Vein endothelial cell (primary cell): ENCODE measurements at places on chromosomes 5 and 9. TPM values are rescaled to one million over a fixed set of nuclear protein-coding genes. Genes with fewer than 3 reads are reported as not detected.

MOB3B gene
- 0.48 and 0.65 TPM in 2 replicates for total RNA-seq

LPCAT1 gene
- 41.5 and 44.0 TPM in 2 replicates for total RNA-seq

GABRA6 gene
- not detected in 2 replicates for total RNA-seq

CDX1 gene
- total RNA-seq = not detected in 2 replicates

ANKRD18A gene
- under 0.01 TPM in 1 of 2 replicates, not detected in the other for total RNA-seq

SLC6A3 gene
- not detected in 2 replicates for total RNA-seq

JADE2 gene
- total RNA-seq = 26.1 and 31.4 TPM in 2 replicates

FGFR4 gene
- 2.3 and 4.6 TPM in 2 replicates for total RNA-seq

IL5 gene
- not detected in 2 replicates for total RNA-seq

PLAC8L1 gene
- 0.29 TPM in 1 of 2 replicates, not detected in the other for total RNA-seq

BHMT2 gene
- 0.65 and 3.0 TPM in 2 replicates for total RNA-seq

DMRT2 gene
- not detected in 2 replicates for total RNA-seq

PCDHA12 gene
- under 0.01 TPM in 1 of 2 replicates, not detected in the other for total RNA-seq

MCTP1 gene
- total RNA-seq = 139 and 171 TPM in 2 replicates

SLC46A2 gene
- total RNA-seq = not detected in 2 replicates

SPATA31D4 gene
- total RNA-seq = not detected in 2 replicates

MACIR gene
- total RNA-seq = 10.1 and 11.2 TPM in 2 replicates

PCDHB10 gene
- 1.1 and 1.3 TPM in 2 replicates for total RNA-seq

THBS4 gene
- not detected in 2 replicates for total RNA-seq

CNTFR gene
- total RNA-seq = not detected in 2 replicates

FBP2 gene
- total RNA-seq = not detected in 2 replicates

PDLIM4 gene
- total RNA-seq = 47.4 and 56.8 TPM in 2 replicates

GFPT2 gene
- total RNA-seq = 0.86 and 0.98 TPM in 2 replicates

ZNF300 gene
- 5.3 and 6.2 TPM in 2 replicates for total RNA-seq

SLC45A2 gene
- total RNA-seq = 0.10 TPM in 1 of 2 replicates, not detected in the other

PGM5 gene
- total RNA-seq = 3.2 and 4.9 TPM in 2 replicates

OSMR gene
- total RNA-seq = 10.7 and 14.7 TPM in 2 replicates

LCN6 gene
- 0.33 TPM in 1 of 2 replicates, not detected in the other for total RNA-seq

CCDC183 gene
- 0.19 and 0.65 TPM in 2 replicates for total RNA-seq

GHR gene
- total RNA-seq = 2.3 and 2.4 TPM in 2 replicates

COL27A1 gene
- total RNA-seq = 7.8 and 17.8 TPM in 2 replicates

LCNL1 gene
- total RNA-seq = not detected in 2 replicates

FCN1 gene
- not detected in 2 replicates for total RNA-seq

ANXA1 gene
- total RNA-seq = 775 and 877 TPM in 2 replicates

RASGRF2 gene
- 12.7 and 18.7 TPM in 2 replicates for total RNA-seq

KCNT1 gene
- total RNA-seq = under 0.01 TPM in 1 of 2 replicates, not detected in the other

HTR4 gene
- 0.10 TPM in 1 of 2 replicates, not detected in the other for total RNA-seq

ZDHHC11B gene
- under 0.01 TPM in 1 of 2 replicates, not detected in the other for total RNA-seq

DIPK1B gene
- total RNA-seq = 182 and 234 TPM in 2 replicates

NTNG2 gene
- under 0.01 and 0.10 TPM in 2 replicates for total RNA-seq

ADGRV1 gene
- under 0.01 and 0.67 TPM in 2 replicates for total RNA-seq

CTSL gene
- 66.3 and 99.1 TPM in 2 replicates for total RNA-seq

DIRAS2 gene
- total RNA-seq = not detected in 2 replicates

HTR1A gene
- not detected in 2 replicates for total RNA-seq

GNA14 gene
- 4.6 and 7.5 TPM in 2 replicates for total RNA-seq

ATG12 gene
- total RNA-seq = 58.5 and 70.3 TPM in 2 replicates

ADAMTSL1 gene
- 43.1 and 63.9 TPM in 2 replicates for total RNA-seq

SPRY4 gene
- total RNA-seq = 22.2 and 30.2 TPM in 2 replicates

FOXD4L5 gene
- not detected in 2 replicates for total RNA-seq

EMB gene
- total RNA-seq = 0.10 and 0.33 TPM in 2 replicates

TMEM167A gene
- total RNA-seq = 49.3 and 57.5 TPM in 2 replicates

CD72 gene
- total RNA-seq = not detected in 2 replicates

PCDHB2 gene
- total RNA-seq = 1.6 and 2.0 TPM in 2 replicates
